ENCODE measurements at places on chromosomes 12 and 14.
A peak's percentile ranks its signal among the peaks of the same experiment; 100 is the strongest.

DNA sequence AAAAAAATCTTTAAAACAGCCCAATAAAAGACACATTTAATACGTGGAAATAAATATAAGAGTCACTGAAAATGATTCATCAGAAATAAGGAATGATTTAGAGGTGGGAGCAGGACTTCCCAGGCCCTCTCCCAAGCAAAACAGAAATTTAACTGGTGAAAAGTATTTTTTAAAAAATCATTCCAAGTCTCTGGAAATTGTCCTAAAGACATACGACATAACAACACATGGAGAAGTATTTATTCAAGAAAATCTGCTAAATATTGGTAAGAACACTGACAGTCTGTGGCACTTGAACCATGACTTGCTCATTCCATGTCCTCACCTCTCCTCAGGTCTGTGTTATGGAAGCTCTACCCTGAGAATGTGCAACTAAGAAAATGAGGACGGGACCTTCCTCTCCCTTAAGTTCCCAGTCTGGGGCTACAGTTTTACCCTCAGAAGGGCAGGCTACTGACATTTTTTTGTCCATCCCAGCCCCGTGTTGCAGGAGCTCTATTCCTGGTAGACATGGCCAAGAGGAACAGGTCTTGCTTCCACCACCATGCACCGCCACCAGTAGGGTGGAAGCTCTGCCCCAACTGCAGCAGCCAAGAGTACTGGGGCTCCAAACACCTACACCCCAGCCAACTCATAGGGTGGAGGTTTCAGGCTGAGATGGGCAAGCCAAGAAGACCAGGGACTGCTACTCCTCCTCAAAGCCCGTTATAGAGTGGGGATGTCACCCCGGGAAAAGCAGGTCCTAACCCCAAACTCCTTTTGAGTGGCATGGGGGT is 193.0 kb downstream of the CRADD start:
- no peak for DNase-seq

DNA sequence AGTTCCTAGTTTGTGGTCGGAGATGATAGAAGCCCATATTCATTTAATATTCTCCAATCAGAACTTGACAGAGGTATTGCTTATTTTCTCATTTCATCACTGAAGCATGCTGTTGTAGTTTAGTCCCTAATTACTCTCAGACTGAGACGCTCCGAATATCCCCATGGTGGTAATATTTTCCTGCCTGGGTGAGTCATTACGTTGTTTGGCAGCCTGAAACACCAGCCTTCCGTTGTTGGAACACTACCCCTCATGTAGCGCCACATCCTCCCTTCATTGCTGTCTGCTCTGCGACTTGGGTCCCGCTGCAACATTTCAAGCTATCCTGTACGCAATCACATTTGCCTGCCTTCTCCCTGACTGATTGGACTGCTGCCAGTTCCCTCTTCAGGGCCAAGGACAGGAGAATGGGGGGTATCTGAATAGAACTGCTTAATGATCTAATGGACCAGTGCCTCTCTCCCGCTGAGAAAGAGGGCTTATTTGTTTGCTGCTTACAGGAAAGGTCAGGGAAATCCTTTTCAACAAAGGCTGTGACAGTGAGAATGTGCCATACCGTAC is 369.1 kb downstream of the NPAS3 start:
- peak; percentile 88 for DNase-seq

DNA sequence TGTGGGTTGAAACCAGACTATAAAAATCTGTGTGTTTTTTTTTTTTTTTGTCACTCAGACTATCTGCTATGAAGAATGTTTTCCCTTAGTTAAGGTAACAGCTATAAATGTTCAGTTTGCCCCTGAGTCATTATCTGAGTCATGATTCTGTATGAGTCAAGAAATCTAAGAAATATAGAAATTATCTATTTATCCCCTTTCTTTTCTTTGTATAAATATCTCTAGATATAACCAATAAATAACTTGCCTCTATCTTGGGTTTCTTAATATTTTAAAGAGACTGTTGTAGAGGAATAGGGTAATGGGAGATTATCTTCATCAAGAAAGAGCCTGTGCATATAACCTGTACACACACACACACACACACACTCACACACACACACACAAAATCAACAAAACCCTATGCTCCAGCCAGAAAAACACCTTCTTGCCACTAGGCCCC is 161.7 kb upstream of the EEA1 start:
- DNase-seq, result peak; percentile 60

DNA sequence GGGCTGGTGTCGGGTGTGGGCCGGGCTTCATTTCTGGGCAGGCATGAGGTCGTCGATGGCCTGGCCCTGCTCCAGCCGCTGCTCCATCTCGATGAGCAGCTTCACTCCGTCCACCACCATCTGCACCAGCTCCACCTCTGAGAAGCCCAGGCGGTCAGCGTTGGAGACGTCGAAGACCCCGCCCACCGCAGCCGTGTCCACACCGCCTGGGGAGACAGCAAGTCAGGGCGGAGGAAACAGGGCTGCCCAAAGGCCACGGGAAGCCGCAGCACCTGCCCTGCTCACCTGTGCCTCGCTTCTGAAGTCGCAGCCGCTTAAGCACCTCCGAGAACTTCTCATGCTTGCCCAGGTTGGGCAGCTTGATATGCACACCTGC is 2.8 kb downstream of the CKB start:
- DNase-seq, result no peak

DNA sequence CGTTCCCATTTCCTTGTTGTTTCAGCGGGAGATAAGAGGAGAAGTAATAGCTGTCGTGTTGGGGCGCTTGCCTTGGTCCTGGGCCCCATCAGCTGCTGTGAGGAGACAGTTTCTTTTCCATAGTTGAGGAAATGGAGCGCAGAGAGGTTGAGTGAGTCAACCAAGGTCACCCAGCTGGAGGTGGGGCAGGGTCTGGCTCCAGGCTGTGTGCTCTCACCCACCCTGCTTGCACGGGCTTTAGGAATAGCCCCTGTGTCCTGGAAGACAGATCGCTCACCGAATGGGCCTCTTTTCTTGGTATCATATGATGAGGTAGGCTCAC is 165.7 kb upstream of the RTL1 start:
- no peak for DNase-seq

- DNase-seq, result no peak
Observed at GRCh38 chr12:41612892-41613557, 424.9 kb downstream of the PDZRN4 start.

GRCh38 chr12:117113231-117113630 is 14.0 kb upstream of the TESC start:
- no peak for DNase-seq

DNA sequence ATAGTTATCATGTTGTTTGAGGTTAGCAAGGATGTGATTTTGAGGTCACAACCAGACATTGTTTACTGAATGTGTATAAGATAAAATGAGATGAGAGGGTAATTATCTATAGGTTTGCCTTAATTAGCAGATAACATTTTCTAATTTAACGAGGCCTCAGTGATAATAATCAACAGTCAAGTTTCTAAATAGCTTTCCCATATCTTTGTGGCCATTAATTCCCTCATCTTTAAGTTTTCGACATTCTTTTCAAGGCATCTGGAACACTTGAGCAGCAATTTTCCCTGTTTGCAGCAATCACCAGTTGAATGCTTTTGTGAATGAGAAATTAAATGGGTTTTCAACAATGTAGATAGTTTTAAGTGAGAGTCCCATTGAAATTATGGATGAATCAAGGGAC is 304.1 kb downstream of the SYT1 start:
- DNase-seq, result no peak

- DNase-seq, result no peak
Observed at GRCh38 chr12:67275380-67275913, 6.3 kb downstream of the CAND1 start.

GRCh38 chr12:95118788-95119179 is 45.4 kb upstream of the NR2C1 start:
- no peak for DNase-seq

DNA sequence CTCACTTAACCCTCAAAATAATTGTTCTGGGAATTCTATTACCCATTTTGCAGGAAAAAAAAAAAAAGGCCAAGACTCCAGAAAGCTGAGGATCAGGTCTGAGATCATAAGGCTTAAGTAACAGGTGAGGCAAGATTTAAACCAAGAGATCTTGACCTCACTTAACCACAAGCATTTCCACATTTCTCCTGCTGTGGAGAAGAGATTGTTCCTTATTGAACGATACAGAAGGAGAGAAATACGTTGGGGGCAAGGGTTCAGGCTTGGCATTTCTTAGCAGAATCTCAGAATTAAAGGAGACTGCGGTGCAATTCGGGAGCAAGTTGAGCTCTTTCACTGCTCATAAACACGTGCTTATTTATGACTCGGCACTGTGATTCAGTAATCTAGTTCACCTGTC is 885.3 kb upstream of the TMEM132C start:
- DNase-seq, result no peak

DNA sequence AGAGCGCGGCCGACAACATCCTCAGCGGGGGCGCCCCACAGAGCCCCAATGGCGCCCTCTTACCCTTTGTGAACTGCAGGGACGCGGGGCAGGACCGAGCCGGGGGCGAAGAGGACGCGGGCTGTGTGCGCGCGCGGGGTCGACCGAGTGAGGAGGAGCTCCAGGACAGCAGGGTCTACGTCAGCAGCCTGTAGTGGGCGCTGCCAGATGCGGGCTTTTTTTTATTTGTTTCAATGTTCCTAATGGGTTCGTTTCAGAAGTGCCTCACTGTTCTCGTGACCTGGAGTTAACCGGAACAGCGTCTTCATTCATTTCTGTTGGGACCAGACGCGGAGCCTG is 103.8 kb upstream of the FKBP4 start:
- no peak for DNase-seq

DNA sequence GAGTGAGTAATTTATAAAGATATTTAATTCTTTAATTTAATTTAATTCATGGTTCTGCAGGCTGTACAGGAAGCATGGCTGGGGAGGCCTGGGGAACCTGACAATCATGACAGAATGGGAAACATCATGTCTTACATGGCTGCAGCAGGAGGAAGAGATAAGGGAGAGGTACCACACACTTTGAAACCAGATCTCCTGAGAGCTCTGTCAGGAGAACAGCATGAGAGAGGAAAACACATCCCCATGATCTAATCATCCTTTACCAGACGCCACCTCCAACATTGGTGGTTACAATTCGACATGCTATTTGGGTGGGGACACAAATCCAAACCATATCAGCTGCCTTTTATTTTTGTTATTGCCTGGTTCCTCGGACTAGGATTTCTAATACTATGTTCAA is 928.6 kb downstream of the TMEM121 start:
- DNase-seq, result no peak

DNA sequence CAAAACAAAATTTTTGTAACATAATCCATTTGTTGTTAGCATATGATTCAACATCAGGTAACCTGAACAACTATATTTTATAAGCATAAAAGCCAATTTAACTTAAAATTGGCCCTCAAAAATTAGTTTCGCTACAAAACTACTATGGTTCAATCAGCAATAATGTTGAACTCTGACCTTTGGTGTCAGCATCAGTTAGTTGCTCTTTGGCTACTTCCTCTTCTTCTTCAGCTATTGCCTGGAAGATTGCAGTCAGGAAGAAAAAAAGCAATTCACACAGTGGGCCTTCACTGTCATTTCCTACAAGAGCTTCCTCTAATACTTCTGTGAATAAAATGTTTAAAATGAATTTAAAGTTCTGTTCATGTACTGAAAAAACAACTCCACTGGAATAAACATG is 78.2 kb upstream of the CFL2 start:
- no peak for DNase-seq

DNA sequence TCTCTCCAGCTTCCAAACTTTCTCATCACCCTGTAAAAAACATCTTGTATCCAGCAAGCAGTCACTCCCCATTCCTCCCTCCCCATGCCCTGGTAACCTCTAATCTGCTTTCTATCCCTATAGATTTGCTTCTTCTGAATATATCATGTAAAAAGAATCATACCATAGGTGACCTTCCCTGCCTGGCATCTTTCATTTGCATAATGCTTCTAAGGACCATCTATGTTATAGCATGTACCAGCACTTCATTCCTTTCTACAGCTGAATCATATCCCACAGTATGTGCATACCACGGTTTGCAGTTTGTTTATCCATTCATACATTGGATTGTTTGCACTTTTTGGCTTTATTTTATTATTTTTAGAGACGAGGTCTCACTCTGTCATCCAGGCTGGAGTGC is 22.9 kb upstream of the VPS37B start:
- DNase-seq, result peak; percentile 54

GRCh38 chr12:63752283-63752682 is 27.4 kb upstream of the RXYLT1 start:
- DNase-seq, result no peak

GRCh38 chr14:74988131-74988530 is 14.6 kb upstream of the EIF2B2 start:
- DNase-seq, result no peak

- DNase-seq, result no peak
Observed at GRCh38 chr12:19402211-19402610, 37.1 kb upstream of the AEBP2 start.

DNA sequence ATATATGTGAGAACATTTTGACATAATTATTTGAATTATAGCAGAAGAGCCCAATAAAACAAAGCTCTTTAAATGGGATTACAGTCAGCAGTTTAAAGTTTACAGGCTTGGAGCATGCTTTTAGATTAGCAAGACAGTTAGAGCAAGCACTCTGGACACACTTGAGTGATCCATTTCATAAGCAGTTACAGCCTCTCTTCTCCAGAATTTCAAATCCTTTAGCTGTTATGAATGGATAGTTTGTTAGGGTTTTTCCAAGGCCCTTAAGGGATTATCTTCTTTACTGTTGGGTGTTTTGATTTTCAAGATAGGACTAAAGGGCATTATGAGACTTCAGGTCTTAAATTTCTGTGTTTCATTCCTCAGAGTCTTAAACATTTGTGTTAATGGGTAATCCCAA is 36.3 kb downstream of the BEST3 start:
- no peak for DNase-seq

DNA sequence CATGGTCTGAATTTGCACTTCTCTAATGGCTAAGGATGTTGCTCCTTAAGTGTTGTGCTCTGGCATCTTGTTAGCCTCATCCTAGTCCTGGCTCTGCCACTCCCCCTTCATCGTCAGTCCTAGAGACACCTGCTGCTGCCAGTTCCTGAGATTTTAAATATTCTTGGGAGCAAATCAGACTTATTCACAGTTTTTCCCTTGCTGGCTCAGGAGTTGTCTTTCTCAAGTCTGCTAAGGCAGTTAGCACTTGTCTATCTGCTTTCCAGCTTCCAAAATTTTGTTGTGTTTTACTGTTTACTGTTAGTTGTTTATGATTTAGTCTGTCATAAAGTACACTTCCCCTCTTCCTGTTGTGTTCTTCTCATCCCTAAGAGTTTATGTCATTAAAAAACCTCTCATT is 201.0 kb downstream of the KIF26A start:
- no peak for DNase-seq

- DNase-seq, result peak; percentile 75
Observed at GRCh38 chr12:84502907-84503787, 409.5 kb downstream of the SLC6A15 start.

Measured in fibroblast of skin of scalp (primary cell).